SHP77 treated with DMSO at 0.1 percent for 48 hours (cell line): ENCODE measurements at places on chromosomes 13 and 19.

DNA sequence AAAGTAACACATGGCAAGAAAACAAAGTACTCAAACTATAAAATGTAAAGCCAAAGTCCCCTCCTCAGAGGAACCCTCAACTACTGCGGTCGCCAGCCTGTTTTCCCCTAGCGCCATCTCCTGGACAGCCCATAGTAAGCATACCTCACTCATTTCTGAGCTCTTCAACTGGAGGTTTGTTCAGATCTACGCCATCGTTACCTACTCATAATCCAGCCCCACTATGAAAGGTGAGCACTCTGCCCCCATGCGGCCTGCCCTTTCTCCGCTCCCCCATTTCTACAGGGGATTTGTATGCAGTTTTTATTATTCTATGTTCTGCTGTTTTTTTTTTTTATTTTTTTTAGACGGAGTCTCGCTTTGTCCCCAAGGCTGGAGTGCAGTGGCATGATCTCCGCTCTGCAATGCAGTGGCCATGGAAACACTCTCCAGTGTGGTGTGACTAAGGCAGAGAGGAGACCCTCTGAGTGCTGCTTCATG is 26.2 kb downstream of the OPA3 start:
- peak; percentile 26 for DNase-seq

DNA sequence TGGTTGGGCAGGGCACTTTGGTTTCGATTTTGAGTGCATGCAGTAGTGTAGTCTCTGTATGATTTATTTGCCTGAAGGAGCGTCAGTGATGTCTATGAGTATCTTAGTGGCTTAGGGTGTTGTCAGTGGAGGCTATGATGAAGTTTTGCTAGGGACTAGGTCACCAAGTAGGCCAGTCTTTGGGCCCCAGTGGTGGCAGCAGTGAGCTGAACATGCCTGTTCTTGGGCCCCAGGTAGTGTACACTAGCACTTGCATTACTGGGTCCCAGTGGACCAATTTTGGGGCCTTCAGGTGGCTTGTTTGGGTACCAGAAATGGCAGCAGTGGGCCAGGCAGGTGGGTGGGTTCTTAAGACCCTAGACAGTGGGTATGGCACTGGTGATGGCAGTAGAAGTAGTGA is 598.7 kb upstream of the SPRY2 start:
- DNase-seq = no peak

DNA sequence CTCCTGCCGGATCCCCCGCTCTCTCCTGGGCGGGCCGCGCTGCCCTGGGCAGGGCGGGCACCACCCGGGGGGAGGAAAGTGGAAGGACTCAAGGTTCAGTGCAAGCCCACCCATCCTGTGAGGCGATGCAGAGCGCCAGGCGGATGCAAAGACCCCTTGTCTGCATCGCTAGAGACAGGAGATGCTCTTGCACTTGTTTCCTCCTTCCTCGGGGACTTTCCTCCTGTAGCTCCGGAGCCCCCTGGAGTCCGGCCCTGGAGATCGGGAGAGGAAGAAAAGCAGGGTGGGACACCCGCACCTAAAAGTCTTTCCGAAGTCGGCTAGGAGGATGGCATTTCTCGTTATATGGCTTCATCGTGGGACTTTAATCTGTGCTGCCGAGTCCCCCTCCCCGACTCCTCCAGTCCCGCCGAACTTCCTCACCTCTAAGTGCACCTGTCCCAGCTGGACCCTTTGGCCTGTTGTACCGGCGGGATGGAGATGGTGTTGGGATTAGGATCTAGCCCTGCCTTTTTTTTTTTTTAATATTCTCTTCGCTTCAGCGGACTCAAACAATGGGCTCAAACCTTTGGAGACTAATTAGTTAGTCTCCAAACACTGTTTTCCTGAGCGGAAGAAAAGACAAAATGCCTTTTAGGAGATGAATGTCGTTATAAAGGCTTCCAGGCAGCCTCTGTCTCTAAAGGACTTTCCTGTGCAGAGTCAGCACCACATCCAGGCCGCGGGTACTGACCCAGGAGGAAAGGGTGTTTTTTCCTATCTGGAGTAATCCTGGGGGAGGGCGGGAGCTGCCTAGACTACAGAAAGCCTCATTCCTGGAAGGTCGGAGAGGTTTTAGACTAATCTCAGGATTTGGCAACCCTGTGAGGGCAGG is 725 bp downstream of the FAM124A start:
- no peak for DNase-seq

- DNase-seq = no peak
These were observed 19.8 kb upstream of the ZNF91 start for GRCh38 chr19:23415034-23415433.

- peak; percentile 17 for DNase-seq
These were observed 153.5 kb upstream of the KLF12 start for GRCh38 chr13:74287724-74288169.

DNA sequence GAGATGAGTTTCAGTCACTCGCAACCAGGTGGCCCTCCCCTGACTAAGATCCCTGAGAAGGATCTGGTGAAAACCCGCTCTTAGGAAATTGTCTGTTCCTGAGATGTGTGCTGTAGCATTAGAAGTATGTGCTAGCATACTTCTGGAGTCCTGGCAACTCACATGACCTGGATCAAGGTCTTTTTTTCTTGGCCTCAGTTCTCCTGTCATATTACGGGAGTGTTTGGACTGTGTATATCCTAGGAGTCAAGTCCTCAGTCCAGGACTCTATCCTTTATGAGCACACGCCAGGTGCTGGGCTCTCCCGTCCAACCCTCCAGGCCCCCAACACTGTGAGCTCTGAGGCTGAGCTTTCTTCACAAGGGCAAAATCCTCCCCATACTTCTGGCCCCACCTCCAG is 156.4 kb downstream of the UQCRFS1 start:
- no peak for DNase-seq

DNA sequence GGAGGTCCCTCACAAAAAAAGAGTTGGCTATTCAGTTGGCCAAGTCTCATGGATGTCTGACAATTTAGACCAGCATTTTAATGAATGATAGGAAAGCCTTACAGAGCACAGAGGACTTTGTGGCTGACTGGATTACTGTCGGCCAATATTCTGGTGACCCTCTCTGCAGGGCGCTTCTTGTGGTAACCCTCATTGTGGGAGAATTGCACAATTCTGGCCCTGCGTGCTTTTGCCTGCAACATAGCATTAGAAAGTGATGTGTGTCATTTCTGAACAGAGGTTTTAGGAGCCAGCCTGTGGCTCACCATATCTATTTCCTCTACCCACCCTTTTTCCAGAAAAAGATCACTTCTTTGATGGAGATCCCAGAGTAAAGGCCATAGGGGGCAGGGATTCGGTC is 71.4 kb downstream of the EFNB2 start:
- no peak for DNase-seq

DNA sequence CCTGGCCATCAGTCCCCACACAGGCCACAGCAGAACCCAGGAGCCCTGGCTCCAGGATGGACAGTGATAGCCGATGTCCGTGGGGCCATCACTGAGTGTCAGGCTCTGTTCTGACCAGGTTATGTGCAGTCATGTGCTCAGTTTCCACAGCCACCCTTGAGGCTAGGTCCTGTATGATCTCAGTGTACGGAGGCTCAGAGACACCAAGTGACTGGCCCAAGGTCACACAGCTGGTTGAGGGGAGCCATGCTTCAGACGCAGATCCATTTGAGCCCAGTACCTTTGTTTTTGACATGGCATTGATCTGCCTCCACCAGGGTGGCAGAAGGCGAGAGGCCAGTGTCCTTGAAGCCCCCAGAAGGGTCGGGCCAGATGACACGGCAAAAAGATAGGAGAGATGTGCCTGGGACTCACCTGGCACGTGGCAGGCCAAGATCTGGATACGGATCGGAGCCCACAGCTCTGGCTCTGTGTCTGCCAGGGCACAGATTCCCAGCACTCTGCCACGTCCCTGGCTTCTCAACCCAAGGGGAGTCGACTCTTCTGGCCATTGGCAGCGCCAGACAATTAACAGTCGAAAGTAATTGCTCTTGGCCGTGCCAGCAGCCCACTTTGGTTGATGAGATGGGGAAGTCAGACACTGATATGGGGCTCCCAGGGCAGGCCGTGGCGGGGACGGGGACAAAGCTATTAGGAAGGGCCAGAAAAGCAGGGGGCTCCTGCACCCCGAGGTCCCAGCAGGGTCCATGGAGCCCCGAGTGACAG is 15.6 kb downstream of the EVI5L start:
- DNase-seq = no peak

GRCh38 chr13:38180670-38181069 is 169.0 kb upstream of the UFM1 start:
- no peak for DNase-seq

DNA sequence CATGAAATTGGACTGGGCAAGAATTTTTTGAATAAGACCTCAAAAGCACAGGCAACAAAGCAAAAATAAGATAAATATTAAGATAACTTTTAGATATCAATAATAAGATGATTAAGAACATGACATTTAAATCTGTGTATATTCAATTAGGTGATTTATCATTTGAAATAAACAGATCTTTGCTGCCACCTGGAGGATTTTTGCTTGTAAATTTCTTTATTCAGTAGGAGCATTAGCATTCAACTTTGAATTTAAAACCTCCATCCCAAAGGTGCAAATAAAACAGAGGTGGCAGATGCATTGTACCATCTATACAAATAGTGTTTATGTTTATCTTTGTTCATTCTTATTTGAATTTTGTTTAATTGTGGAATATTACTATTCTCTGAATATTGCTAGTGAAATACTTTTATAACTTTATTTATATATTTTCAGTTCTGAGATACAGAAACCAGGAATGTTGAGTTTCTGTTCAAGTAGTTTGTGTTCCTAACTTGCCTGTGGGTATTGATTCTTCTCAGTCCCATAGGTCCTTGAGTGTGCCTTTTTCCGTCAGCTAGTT is 20.9 kb downstream of the COG6 start:
- DNase-seq = peak; percentile 3

- DNase-seq = no peak
These were observed 8.1 kb upstream of the ANGPTL4 start for GRCh38 chr19:8355631-8356402.

DNA sequence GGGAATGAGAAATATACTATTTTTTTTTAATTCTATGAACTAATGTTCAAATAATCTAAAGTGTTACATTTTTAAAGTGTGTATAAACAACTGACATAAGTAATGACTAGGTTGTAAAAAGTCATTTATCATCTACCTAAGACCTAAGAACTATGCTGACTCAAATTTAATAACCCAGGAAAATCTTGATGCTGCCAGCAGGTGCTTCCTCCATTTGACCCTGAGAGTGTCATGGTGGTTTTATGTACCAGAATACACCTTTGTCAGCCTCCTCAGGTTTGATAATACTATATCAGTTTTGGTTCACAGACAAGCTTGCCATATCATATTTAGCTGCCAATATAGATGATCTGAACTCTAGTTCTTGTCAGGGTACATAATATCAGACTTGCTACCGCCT is 1151.2 kb downstream of the PCDH17 start:
- DNase-seq = no peak

- DNase-seq = no peak
These were observed 16.8 kb upstream of the TM9SF2 start for GRCh38 chr13:99484473-99484872.

- no peak for DNase-seq
These were observed 20.3 kb downstream of the CHST8 start for GRCh38 chr19:33641956-33642498.

GRCh38 chr13:60924856-60925255 is 490.8 kb downstream of the PCDH20 start:
- DNase-seq = no peak

GRCh38 chr13:30607908-30608307 is 9.8 kb upstream of the USPL1 start:
- no peak for DNase-seq

GRCh38 chr13:112452380-112453206 is 76.4 kb downstream of the SPACA7 start:
- no peak for DNase-seq

DNA sequence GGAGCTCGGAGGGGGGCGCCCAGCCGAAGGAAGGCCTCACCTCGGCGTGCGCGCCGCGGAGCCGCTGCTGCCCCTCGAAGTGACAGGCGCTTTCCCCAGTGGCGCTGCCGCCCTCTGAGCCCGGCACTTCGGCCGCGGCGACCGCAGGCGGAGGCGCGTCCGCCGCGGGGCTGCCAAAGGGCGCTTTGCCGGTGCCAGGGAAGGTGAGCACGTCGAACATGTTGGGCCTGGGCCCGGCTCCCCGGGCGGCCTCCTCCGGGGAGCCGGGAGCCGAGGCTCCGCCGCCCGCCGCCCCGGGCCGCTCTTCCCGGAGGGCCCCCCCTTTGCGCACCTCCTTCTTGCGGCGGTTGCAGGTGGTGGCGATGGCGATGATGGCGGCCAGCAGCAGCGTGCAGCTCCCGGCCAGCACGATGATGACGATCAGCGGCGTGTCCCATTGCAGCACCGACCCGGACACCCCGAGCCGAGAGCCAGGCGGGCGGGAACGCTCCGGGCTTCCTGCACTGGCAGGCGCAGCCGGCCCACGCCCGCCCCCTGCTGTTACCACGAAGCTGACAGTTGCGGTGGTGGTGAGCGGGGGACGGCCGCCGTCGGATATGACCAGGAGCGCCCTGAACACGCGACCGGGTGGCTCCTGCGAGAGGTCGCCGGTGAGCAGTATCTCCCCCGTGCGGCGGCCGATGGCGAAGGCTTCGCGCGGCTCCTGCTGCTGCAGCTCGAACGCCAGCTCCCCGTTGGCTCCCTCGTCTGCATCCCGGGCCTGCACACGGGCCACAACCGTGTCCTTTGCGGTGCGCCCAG is 2.5 kb downstream of the PCDH8 start:
- DNase-seq = no peak

DNA sequence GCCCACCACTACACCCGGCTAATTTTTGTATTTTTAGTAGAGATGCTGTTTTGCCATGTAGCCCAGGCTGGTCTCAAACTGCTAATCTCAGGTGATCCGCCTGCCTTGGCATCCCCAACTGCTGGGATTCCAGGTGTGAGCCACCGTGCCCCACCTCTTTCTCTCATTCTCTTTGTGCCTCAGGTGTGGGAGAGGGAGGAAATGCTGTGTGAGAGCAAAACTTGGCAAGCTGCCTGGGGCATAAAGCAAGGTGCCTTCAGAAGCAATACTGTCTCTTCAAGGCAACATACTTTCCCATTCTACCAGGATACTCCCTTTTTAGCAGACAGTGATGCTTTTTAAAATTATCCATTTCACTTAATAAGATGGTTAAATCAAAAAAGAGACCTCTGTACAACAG is 53.2 kb upstream of the RFC3 start:
- no peak for DNase-seq

- no peak for DNase-seq
These were observed 389.5 kb downstream of the PCDH9 start for GRCh38 chr13:66840621-66841020.

- DNase-seq = no peak
These were observed 56.3 kb downstream of the PSG3 start for GRCh38 chr19:42683917-42684513.

GRCh38 chr19:44660081-44660480 is 11.2 kb upstream of the CEACAM19 start:
- no peak for DNase-seq
